ENCODE measurements at places on chromosomes 6 and 20.

- no peak for DNase-seq
Measured at GRCh38 chr6:147947521-147947920, 395.1 kb upstream of the SASH1 start.

- no peak for DNase-seq
Measured at GRCh38 chr20:46349742-46350056, 41.4 kb upstream of the CDH22 start.

DNA sequence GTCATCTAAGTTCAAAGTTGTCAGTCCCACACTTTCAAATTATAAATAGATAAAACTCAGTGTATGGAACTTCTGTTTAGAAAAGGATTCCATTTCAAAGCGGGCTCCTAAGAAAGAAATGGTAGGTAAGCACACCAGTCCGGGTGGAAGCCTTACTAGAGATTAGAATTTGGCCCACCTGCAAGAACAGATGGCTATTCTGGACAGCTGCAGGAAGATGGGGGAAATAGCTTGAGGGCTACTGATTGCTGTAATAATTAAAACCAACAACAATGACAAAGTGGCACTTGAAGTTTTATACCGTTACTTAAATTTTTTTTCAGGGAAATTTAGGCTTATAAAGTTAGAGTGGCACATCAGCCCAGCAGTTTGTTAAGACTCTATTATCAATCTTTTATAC is 83.3 kb downstream of the HIVEP2 start:
- no peak for DNase-seq

DNA sequence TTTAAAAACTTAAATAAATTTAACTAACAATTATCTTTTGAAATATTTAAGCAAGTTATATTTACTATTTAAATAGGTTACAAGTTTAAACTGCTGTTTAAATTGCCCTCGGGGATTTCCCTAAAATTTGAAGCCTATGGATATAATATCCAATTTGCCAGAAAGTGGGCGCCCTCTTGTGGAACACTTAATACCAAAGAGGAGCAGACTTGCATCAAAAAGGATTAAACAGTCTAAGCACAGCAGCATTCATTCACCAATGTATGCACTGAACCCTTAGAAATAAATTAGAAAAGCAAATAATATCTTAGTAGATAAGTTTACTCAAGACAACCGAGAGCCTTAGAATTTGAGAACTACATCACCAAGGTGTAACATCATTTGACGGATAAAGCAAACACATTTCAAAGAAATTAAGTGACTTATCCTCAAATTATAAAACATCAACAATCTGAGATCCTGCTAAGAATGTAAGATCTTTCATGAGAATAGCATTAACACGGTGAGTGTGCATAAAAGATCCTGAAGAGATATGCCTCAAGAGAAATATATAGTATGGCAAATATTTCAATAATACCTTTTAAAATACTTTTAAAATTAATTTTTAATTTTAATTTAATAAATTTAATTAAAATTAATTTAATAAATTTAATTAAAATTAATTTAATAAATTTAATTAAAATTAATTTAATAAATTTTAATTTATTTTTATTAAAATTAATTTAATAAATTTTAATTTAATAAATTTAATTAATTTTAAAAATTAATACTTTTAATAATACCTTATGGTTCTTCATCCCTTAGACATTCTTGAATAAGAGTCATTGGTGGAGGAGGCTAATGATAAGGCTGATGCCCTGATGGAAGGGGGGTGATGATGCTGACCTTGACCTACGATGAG is 11.5 kb upstream of the MEP1A start:
- DNase-seq = peak; percentile 75

- DNase-seq = no peak
Measured at GRCh38 chr6:16146527-16146955, 17.7 kb downstream of the MYLIP start.

- DNase-seq = no peak
Measured at GRCh38 chr6:70903665-70904452, 53.0 kb downstream of the B3GAT2 start.

- DNase-seq = no peak
Measured at GRCh38 chr6:72476646-72477045, 145.2 kb upstream of the KCNQ5 start.

DNA sequence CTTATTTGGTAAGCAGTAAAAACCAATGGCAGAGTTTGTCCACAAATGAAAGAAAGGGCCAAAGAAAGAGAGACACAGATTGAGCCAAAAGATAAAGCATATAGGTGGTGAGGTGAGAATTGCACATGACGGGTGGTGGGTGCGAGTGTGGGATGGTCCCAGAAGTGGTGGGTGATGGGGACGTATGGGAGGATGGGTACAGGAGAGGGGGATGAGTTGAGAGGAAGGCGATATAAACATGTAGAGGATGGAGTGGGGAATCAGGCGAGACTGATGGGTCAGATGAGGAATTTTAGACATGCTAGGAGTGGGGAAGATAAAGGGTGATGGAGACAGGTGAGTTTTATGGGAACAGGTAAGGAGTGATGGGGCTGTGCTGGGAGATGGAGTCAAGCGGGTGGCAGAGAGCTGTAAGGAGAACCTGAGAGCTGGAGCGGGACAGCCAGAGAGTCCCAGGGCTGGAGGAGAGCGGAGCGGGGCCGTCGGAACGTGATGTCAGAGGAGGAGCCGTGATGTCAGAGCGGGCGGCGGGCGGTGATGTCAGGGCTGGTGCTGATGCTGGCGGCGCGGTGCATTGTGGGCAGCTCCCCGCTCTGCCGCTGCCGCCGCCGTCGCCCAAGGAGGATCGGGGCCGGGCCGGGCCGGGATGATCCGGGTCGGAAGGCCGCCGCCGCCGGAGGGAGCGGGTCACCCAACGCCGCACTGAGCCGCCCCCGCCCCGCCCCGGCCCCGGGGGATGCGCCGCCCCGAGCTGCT is at the start of gene TTBK1:
Gene TTBK1, plus strand, starts transcription at position 574 of the 756 bp plus-strand sequence. CDS start 3,180 bp downstream, outside the sequence.
- DNase-seq = no peak

DNA sequence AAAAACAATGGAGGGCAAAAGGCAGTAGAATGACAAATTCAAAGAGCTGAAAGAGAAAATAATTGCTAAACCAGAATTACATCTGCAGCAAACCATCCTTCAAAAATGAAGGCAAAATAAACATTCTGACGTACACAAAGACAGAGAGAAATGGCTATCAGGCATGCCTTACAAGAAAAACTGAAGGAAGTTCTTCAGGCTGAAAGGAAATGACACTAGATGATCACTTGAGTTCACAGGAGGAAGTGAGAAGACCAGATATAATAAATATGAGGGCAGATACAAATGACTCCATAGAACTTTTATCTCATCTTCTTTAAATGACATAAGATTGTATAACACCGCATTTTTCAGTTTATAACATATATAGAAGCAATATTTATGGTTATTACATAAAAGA is 30.0 kb downstream of the DZANK1 start:
- no peak for DNase-seq

DNA sequence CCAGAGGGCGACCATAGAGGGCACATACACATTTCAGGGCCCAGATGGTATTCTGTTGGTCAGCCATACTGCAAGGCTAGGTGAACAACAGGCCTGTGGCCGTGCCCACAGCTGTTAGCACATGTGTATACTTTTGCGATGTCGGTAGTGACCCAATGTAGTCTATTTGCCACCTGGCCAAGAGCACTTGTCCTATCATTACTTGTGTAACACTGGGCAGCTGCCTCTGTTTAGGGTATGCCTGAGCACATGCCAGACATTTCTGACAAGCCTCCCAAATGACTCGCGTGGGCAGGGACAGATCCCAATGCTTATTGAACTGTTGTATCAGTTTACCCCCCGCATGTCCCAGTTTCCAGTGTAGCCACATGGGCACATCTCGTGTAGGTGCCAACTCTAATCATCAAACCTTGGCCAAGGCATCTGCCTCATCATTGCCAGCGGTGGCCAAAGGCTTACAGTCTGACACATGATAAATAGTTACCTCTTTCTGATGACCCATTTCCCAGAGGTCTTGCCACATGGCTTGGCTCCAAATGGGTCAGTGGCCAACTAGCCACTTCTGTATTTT is 74.4 kb upstream of the FBXL4 start:
- no peak for DNase-seq

- no peak for DNase-seq
Measured at GRCh38 chr6:83216806-83217205, 23.6 kb downstream of the RWDD2A start.

- DNase-seq = no peak
Measured at GRCh38 chr20:58851221-58851968, 693 bp upstream of the GNAS-AS1 start.

DNA sequence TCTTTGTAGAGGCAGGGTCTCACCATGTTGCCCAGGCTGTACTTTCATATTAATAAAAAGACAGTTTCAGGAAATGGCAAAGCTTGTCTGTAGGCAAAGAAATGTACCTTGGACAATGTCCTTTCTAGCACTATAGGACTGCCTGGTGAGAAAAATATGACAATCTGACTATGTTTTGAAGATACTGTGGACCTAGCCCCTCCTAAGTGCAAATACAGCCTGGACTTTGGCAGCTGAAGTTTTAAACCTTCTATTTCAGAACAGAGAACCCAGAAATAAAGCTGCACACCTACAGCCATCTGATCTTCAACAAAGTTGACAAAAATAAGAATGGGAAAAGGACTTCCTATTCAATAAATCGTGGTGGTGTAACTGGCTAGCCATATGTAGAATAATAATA is 18.9 kb upstream of the IL17A start:
- DNase-seq = no peak

DNA sequence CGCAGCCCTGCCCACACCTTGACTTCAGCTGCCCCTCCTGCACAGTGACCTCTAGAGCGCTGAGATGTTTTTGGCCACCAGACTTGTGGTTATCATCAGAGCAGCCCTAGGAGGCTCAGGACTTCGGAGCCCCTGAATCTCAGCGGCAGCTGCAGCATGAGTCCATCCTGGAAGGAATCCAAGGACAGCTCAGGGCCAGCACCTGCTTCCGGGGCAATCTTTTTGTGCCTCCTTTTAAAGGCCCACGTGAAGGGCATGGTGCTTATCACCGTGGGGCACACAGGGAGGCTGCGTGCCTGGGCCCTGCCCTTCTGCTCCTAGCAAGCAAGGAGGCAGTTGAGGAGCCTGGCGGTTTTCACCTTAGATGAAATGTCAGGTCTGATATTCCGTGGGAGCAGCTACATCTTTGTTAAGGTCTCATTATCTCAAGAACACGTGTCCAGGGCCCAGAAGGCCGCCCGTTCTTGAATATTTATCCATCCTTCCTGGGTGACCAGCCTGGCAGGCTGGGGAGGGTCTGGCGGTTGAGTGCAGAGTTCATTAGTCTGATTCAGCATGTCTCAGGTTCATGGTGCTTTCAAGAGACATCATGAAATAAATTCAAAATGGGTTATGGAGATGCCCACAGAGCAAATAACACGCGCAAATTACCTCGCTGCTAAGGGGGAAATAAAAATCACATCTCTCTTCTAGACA is 392.4 kb downstream of the TAF4 start:
- no peak for DNase-seq

DNA sequence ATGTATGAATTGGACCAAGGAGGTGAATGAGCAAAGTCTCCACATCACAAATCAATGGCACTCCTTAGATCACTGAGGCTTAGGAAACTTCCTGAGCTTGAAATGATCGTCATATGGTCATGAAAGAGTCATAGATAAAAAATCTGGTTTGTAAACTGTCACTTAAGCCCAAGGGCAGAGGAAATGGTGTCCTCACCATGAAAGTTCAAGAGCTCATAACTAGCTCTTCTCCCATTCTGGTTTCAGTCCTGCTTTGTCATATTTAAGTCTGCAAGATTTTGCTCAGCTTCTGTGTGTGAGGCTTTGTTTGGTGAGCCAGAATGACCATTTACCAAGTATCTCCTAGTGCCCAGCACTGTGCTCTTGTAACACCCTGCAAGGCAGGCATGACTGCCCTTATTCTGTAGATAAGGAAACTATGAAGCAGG is 60.5 kb downstream of the GJA10 start:
- DNase-seq = no peak

DNA sequence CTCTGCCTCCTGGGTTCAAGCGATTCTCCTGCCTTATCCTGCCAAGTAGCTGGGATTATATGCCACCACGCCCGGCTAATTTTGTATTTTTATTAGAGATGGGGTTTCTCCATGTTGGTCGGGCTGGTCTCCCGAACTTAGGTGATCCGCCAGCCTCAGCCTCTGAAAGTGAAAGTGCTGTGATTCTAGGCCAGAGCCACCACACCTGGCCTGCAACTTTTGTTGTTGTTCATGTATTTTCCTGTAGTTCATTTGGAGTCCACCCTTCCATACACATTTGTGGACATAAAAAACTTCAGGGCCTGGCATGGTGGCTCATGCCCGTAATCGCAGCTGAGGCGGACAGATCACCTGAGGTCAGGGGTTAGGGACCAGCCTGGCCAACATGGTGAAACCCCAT is 14.5 kb downstream of the HSPA1B start:
- DNase-seq = no peak

DNA sequence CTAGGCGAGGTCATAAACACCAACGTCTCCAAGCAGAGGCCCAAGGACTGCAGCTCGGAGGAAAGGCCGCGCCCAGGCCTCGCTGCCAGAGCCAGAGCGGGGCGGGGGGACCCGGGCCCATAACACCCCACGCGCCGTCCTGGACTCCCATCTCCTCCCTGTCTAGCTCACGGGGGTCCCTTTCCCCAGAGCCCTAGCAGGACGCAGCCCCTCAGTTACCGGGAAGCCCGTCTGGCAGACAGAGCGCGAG is 44.9 kb downstream of the MDFI start:
- DNase-seq = no peak

DNA sequence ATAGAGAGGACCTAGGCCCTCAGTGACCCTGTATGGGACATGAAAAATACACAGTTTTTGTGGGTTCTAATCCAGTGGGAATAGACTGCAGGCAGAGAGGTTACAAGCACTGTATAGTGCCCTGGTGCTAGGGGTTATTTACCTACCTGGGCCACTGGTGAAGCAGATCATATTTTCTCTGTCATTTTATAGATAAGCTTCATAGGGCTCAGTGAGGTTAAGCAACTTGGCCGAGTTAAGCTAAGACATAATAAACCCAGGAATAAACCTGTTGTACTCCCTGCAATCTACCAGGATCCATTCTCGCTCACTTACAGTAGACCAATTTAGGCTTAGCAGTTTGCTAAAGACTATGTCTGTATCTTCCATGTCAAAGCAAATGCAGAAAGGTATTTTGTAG is 340.6 kb upstream of the KHDRBS2 start:
- peak; percentile 24 for DNase-seq

DNA sequence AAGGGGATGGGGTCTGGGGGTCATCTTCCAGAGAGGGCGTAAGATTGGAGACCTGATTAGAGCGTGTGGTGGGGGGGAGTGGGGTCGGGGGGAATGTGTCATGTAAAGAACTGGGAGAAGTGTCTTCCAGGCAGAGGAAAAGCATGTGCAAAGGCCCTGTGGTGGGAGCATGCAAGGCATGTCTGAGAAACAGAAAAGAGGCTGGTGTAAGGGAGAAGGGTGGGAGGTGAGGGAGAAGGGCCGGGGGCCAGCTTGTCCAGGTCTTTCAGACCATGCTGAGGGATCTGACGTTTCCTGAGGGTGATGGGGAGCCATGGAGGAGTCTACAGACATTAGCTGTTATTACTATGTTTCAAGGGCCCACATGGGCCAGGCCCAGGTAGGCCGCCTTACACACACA is 30.4 kb upstream of the FKBP1A start:
- no peak for DNase-seq

Measured in colonic mucosa (tissue), 4 donors.